Jurkat, Clone E6-1 (cell line): ENCODE measurements at places on chromosomes 13 and 19.

- no peak for DNase-seq
Measured at GRCh38 chr19:7622933-7623685, 6.2 kb downstream of the XAB2 start.

DNA sequence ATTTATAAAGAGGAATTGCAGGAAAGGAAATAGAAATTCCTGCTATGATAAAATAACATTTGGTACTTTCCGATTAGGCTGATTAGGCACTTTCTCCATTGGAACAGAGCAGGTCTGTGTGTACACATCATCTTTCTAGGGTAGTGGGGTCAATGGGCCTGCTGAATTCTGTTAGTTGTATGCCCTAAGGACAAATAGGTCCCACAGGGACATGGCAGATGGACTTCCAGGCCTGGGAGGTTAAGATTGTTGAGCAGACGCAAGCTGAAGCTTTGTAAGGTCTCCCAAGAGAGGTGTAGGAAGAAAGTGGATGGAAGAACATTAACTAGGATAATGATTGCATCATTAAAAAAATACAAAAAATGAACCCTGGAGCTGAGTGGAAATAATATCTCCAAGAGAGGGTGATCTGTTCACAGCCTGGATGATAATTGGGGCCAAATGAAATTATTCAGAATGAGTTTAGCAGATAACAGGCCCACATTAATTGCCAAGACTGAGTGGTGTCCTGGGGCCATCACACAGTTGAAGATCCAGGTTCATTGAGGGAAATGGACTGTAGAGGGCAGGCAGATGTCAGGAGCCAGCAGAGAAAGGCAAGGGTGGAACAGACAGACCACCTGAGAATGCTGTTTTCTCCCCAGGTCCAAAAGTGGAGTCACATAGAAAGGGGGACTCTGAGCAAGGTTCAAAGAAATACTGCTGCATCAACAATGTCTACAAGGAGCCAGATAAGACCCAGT, 215.1 kb downstream of the DNAJC15 start:
- DNase-seq = no peak

DNA sequence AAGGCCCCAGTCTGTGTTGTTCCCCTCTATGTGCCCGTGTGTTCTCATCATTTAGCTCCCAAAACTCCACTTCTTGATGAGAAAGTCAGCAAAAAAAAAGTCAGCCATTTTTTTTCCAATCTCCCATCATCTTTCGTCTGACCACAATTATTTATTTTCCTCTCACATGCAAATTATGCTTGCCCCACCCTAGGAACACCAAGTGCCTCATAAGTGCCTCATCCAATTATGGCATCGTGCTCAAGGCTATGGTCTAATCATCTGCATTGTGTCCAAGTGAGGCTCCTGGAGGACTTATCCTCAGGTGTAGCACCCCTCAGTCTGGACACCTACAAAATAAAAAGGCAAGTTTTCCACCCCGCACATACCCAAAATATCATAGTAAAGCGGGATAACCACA, 20.8 kb upstream of the IPO5 start:
- DNase-seq = no peak

DNA sequence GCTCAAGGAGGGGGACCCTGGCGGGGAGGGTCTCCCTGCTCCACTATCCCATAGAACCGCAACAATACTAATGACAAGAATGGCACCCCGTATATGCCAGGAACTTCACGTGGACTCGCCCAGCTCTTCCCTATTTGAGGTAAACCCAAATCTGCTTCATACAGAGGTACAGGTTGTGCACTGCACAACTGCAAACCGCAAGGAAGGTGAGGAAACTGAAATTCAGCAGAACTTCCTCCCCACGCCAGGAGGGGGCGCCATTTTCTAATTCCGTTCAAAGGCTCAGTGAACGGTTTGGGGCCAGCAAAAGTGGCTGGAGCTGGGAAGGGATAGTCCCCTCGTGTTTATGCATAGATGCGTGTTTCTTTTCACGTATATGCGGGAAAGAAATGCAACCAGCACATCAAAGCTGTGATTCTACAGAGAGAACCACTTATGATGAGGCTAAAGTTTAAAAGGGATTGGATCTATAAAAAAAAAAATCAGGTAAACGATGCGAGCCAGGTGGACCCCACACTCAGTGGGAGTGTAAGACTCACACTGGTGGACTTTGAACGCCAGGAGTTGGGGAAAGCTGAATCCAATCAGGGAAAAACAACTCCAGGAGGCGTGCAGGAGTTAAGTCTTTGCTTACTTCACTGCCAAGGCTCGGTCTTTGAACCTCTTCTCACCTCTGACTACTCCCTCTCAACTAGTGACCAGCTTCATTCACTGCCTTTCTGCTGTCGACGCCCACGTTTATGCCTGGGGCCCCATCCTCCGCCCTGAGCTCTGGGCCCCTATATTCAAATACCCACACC, 20.3 kb downstream of the C19orf81 start:
- peak; percentile 33 for DNase-seq

GRCh38 chr13:73059460-73060250, 850 bp downstream of the KLF5 start:
- no peak for DNase-seq

DNA sequence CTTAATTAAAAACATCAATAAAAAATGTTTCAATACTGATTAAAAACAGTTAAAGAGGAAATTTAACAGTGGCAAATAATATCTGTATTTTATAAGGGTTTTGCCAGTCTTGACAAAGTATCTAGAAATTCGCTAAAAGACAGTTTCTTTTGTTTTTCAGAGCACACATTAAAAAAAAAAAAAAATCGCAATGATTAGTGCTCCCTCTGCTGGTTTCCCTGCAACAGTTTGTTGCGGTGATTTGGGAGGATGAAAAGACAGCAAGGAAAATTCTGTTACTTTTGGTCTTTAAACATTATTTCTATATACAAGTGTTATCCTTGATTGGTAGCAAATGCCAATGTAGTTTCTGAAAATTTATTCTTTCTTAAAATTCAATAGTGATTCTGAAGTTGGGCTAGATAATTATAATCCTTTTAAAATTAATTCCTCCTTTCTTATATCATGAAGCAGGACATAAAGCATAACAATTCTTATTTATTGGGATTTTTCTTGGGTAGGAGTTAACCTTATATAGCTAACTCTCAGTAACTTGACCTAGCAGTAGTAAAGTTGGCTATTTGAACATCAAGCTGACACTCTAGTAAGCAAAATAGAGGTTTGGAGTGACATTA, 23.1 kb upstream of the SPRY2 start:
- peak; percentile 28 for DNase-seq

- DNase-seq = no peak
Measured at GRCh38 chr13:48403913-48404312, 9.0 kb downstream of the LPAR6 start.

DNA sequence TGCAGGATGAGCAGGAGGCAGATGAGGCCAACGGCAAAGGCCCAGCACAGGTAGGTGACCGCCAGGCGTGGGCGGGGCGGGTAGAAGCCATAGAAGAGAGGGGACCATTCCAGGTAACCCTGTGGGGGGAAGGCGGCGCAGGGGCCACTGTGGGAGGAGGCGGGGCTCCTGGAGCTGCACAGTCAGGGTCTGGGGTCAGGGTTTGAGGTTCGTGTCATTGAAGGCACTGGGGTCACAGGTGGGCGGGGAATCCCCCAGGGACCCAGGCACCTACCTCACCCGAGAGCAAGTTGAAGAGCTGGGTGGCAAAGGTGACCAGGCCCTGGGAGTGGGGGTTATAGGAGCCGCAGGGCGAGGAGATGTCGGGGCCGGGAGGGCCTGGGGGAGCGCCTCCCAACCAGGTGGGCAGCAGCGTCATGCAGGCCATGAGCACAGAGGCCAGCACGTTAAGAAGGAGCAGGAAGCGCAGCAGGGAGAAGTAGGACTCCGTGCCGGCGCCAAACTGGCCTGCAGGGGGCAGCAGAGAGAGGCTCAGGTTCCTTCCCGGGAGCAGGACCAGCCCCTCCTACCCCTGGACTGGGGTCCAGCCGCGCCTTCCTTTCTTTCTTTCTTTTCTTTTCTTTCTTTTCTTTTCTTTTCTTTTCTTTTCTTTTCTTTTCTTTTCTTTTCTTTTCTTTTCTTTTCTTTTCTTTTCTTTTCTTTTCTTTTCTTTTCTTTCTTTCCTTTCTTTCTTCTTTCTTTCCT, 4.6 kb downstream of the TMC4 start:
- DNase-seq = peak; percentile 71

- no peak for DNase-seq
Measured at GRCh38 chr13:33100886-33101285, 84.7 kb downstream of the KL start.

GRCh38 chr13:90430127-90430526, 917.4 kb upstream of the MIR17HG start:
- DNase-seq = no peak

- peak; percentile 3 for DNase-seq
Measured at GRCh38 chr13:85737952-85738351, 61.3 kb downstream of the SLITRK6 start.

DNA sequence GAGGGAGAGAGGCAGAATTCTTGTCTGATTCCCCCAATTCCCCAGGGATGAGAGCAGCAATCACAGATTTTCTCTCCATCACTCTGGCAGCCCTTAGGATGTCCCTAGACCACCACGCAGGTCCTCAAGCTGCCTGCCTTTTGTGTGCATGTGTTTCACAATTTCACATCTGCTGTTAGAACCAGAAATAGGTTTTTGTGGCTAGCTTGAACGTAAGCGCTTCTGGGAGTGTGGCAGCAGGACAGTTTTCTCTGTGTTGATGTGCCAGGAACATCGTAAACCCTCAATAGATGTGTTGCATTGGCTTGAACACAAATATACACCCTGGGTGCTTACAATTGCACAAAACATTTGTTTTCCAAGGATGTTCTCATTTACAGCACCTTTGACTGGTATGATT, 78.8 kb upstream of the TMTC4 start:
- no peak for DNase-seq

DNA sequence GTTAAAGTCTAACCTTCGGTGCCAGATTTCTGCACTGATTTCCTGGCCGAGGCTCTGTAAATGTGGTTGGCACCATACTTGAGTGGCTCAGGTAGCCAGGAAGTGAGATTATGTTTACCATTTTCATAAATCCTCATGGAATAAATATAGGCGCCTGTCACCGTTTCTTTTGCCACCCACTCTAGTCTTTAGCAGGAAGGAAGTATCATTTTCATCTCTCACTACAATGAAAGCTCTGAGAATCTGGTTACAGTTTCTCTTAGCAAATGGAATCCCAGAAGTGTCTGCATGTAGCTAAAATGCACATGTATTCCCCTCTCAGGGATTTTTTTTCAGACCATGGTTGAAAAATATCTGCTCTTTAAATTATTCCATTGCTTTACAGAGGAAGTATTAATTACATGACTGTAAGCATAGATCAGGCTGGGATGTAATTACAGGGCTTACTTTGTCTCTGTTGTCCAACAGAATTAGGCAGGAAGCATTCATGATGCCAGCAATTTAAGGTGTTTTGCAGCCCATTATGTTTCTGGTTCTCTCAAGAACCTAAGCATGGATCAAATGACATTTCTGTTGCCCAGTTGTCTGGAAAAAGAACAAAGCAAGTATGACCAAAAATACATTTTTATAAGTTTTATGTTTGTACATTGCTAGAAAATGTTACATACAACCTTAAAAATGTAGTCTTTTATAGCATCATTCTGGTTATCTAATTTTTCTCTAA, 221.7 kb upstream of the SPRY2 start:
- peak; percentile 15 for DNase-seq

GRCh38 chr13:101231751-101232428, 184.4 kb downstream of the NALCN start:
- no peak for DNase-seq

GRCh38 chr19:11252665-11253355, 9.5 kb downstream of the DOCK6 start:
- DNase-seq = no peak

DNA sequence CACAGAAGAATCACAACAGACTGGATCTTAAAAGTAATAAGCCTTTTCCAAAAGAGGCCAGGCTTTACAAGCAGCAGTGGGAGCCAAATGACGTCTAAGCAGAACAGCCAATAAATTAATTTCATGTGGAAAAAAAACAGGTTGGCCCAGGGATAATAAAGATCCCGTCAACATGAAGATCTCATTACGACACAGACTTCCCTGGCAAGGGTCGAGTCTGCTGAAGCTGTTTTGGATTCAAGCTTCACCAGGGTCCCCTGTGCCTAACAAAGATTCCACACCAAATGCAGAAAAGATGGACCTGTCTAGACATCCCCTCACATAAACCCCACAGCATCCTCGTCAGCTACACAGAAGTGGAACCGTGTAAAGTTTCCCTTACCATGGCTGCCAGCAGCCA, 215.1 kb upstream of the ZNF507 start:
- no peak for DNase-seq

DNA sequence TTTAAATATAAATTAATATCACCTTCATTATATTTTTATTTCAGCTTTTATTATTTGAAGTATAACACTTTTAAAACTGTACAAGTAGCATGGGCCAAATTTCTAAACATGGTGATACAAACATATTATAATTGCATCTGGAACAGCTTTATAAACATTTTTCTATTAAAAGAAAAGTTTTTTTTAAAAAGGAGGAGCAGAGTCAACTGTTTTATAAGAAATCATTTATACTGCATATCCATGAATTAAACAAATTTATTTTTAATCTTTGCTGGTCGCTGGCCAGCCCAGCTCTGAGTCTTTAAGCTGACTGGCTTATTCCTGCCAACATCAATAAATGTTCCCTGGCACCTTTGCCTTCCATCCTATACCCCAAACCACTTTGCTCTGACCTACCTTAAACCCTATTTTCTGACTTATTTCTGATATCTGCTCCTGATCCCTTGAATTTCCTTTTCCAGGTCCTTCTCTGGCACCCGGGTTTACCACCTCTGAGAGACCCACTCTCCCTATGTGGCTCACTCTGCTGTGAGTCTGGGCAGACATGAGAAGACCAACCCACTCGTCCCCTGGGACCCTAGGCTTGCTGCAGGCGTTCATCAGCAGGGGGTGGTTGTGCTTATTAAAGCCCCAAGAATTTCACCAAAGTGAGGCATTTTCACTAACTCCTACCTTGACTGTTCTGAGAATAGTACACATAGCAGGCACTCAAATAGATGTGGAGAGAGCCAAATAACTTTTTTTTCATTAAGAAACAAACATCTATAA, 220.3 kb downstream of the KLF12 start:
- no peak for DNase-seq

DNA sequence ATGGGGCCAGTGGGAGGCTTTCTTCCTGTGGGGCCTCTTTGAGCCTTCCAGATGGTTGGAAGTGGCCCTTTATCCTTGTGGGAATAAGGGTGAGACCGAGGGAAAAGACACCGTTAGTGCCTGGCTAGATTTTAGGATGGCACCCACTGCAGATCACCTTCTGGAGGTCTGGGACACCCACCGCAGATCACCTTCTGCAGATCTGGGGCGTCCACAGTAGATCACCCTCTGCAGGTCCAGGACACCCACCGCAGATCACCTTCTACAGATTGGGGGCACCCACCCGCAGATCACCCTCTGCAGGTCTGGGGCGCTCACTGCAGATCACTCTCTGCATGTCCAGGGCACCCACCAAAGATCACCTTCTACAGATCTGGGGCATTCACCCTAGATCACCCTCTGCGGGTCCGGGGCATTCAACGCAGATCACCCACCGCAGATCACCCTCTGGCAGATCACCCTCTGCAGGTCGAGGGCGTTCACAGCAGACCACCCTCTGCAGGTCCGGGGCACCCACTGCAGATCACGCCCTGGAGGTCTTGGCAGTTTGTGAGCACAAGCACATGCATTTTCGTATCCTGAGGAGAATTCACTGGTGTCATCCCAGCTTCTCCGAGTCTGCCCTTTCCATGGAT, 153.4 kb upstream of the TSHZ3 start:
- no peak for DNase-seq

- DNase-seq = no peak
Measured at GRCh38 chr19:16834747-16835146, 5.5 kb downstream of the SIN3B start.
